MCF 10A (cell line): ENCODE measurements at places on chromosomes 6 and 20. TPM values are rescaled to one million over a fixed set of nuclear protein-coding genes. Genes with fewer than 3 reads are reported as not detected.

GRCh38 chr6:119162134-119162775 is 83.8 kb upstream of the FAM184A start:
- DNase-seq, result no peak

The BLTP3A gene
- total RNA-seq, result 18.5 and 25.4 TPM in 2 replicates

DNA sequence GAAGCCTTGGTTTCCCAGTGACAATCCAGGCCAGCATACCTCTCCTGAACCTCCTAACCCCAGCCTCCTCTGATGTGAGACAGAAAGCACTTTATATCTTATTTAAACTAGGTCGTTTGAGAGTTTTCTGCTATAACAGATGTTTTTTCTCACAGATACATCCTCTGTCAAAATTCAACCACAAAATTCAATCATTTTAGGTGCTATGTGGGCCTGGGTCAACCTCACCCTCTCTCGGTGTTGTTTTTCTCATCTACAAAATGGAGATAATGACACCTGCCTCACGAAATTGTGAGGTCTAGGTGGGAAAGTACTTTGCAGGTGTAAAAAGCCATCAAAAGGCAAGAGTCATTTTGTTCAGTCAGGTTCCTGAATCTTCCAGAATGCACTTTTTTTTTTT is 46.2 kb upstream of the NFATC2 start:
- no peak for DNase-seq

DNA sequence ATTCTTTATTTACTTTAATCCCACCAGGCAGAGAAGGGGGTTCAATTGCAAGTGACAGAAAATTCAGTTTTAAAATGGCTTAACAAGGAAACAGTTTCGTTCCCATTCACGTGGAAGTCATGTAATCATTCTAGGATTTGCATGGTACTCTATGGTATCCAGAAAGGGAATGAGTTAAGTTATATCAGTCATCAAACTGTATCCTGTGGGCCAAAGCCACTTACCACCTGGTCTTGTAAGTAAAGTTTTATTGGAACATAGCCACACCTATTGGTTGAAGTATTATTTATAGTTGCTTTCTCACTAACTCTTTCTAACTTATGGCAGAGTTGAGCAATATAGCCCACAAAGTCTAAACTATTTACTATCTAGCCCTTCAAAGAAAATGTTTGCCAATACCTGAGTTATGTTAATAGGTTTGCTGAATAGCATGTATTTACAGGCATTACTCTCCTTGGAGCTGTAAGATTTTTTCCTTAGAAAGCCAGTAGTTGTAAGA is 10.2 kb upstream of the MMS22L start:
- DNase-seq, result no peak

The POU3F2 gene
- not detected in 2 replicates for total RNA-seq

The BPIFA1 gene
- total RNA-seq, result not detected in 2 replicates

DNA sequence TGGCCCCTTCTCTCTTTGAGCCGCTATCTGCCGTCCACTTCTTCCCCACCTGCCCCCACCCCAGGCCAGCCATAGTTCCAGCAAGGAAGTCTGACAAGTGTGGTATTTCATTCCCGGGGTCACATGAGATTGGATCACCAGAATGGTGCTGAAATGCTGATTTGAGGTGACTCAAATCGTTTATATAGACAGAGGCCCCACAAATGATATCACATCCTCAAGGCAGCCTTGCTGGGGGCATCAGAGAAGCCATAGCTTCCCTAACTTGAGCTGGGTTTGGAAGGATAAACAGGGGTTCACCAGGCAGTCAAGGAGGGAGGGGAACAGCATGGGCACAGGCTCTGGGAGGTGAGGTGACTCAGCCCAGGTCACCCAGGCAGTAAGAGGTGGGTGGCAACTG is 9.9 kb downstream of the SDCBP2 start:
- no peak for DNase-seq

The RAD21L1 gene
- total RNA-seq, result not detected in 2 replicates

DNA sequence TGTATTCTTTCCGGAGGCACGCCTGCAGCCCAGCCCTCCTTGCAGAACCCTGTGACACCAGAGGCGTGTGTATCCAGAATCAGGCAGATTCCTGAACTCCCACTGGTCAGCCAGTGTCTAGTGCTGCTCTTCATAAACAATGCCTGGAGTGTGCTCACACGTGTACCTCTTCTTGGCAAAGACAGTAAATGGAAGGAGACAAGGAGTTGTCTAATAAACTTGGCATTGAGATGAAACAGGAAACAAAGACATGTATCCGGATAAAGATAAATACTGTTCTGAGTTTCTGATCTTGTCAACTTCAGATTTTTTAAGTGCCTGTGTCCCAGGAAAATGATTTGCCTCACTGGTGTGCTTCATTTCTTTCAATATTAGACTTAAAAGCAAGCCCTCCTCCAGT is 1.7 kb downstream of the RPS6KA2 start:
- DNase-seq, result peak; percentile 83

The RGS19 gene
- 8.2 and 8.8 TPM in 2 replicates for total RNA-seq

GRCh38 chr20:33664085-33664761 is 2.1 kb downstream of the C20orf144 start:
- DNase-seq, result no peak

The IMPG1 gene
- not detected in 2 replicates for total RNA-seq

DNA sequence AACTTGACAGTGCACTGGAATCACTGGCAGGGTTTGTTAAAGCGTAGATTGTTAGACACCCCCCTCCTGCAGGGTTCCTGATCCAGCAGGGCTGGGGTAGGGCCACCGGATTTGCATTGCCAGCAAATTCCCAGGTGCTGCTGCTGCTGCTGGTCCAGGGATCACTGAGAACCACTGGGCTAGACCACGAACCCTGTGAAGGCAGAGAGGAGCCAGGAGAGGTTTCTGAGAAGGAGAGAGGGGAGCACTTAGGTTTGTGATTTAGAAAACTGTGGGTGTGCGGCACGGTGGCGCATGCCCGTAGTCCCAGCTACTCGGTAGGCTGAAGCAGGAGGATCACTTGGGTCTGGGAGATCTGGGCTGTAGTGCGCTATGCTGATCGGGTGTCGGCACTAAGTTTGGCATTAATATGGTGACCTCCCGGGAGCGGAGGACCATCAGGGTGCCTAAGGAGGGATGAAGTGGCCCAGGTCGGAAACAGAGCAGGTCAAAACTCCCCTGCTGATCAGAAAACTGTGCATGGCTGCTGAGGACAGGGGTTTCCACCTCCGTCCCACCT is 53.6 kb upstream of the FAM83D start:
- DNase-seq, result no peak

GRCh38 chr6:50543666-50544065 is 169.7 kb upstream of the TFAP2D start:
- no peak for DNase-seq

GRCh38 chr6:55282115-55282514 is 45.2 kb upstream of the GFRAL start:
- DNase-seq, result no peak

The GTSF1L gene
- not detected in 2 replicates for total RNA-seq

DNA sequence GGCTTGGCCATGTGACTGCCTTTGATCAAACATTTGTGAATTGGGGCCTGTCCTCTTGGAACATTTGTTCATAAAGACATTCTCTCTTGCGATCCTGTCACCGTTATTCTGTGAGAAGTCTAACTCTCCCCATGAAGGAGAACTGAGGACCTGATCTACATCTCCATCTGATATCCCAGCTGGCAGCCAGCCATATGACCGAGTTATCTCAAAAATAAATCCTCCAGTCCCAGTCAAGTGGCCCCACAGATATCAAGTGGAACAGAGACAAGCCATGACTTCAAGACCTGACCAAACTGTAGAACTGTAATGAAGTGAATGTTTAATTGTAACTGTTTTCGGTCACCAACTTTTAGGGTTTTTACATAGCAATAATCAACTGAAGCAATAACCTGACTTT is 25.7 kb downstream of the SNX3 start:
- DNase-seq, result no peak

DNA sequence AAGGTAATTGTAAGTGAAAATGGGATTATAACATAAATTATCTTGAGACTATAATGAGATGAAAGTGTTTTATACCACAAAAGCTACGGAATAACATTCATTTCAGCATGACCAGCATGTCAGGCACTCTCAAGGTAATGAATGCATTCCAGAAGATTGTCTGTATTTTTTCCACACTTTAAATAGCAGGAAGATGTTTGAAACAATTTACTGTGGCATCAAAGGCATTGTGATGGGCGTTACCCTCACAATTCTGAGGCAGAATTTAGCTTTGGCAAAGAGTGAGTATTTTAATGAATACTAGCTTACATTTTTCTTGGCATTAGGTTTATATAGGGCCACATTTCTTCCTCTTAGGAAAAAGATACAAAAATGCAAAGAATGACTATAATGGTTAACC is 627.2 kb downstream of the BCKDHB start:
- no peak for DNase-seq

DNA sequence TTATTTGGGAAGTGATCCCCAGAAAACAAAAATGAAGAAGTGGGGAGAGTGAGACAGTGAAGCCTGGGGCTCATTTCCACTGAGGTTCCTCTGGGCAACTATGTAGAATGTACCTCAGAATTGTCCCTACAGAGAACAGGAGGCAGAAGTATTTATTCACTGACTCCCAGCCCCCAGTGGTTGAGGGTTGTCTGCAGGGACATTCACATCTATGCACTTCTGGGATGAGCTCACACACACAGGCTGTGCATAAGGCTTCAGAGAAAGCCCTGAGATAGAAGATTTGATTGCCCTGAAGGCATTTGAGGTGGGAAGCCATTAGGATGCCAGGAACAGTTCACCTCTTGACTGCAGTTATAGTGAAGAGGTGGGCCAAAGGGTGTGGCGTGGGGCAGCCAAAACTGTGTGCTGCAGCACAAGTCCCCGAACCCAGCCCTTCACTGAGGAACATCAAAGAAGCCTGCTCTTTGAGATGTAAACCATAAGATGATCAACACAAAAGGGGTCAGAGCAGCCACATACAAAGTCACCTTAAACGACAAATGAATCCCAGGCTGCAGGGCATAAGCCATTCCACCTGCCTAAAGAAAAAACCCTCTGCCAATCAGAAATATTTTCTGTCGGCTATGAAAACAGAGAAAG is 853.8 kb upstream of the FLRT3 start:
- DNase-seq, result no peak

DNA sequence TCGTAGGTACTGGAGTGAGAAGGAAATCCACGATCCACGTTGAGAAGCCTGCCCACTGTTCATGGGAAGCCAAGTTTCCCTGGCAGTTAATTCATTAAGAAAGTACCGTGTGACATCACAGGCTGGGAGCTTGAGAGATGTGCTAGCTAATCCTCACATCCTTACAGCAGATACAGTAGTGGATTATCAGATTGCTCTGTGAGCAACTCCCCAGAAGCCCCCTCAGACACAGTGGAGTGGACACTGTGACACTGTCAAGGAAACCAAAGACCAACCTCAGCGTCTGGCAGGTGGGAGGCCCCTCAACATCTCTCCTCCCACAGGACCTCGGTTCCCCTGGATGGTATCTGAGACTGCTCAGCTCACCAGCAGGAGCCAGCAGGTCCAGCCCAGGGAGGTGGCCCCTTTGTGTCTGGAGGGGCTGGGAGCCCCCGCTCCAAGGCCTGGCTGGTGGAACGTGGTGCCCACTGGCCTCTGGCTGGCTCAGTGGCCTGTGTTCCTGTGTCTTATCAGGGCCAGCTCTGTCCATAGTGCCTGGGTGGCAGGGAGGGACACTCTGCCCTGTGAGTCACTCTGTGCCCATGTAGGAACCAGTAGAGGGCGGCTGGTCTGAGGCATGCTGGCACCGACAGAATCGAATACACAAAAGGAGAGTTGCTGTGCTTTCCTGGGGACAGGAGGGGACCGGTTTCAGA is 7.2 kb downstream of the PYGB start:
- peak; percentile 68 for DNase-seq

DNA sequence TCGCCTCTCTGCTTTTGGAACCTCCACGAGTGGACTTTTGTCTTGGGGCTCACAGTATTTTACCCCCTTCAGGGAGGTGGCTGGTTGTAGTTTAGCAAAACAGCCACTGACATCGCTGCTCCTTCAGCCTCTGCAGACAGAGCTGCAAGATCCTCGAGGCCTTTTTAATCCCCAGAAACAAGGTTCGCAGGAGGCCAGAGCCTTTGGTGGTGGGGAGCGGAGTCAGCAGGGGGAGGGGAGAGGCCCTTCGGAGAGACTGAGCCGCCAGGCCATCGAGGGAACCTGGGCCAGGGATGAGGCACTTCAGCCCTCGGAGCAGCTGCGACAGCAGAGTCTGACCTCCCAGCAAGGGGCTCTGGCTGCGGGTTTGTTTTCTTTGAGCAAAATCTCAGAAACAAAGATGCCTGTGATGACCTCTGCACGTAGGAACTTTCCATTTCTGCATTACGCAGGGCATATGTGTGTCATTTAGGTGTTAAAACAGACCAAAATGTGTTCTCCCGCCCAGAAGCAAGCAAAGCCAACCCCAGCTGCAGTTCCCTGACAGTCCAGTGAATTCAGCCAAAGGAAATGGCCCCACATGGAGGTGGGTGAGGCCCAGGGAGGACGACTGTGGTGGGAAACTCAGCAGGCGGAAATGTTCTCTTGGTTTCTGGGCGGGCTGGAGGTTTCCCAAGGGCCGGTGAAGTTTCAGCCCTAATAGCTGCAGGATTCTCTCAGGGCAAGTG is 171.2 kb upstream of the SULF2 start:
- DNase-seq, result no peak

DNA sequence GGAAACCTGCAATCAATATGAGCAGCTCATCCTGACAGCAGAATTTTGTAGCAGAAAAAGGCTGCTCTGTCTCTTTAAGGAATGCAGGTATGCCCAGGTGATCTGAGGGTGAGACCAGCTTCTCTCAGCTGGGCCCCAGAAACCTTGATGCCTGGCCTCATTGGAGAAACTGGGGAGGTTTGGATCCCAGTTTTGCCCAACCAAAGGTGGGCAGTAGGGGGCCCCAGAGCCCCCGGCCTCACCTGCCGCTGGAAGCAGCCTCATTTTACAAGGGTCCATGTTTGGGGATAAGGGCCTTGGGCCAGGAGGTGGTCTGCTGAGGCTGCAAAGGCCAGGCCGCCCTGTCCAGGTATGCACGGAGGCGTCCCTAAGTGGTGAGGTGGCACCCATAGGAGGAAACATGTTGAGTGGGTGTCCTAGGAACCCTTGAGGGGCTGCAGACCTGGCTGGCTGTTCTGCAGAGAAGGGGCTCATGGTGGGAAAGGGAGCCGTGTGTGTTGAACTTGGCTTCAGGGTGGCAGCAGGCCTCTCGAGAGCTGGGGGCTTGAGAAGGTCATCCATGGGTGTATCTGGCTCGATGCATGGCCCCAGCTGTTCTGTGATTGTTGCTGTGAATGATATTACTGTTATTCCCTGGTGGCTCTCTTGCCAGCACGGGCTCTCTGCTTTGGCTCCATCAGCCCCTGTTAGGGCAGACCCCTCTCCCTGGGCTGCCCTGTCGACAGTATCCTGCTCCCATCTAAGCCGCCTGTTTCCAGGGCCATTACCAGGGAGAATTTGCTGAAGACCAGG is 208.4 kb downstream of the CDH4 start:
- no peak for DNase-seq

The MUCL3 gene
- not detected in 2 replicates for total RNA-seq

The GPSM3 gene
- total RNA-seq, result 0.71 and 0.84 TPM in 2 replicates

The IL20RA gene
- 0.23 and 0.37 TPM in 2 replicates for total RNA-seq

The PACRG gene
- not detected in 2 replicates for total RNA-seq

The CCDC170 gene
- not detected in 2 replicates for total RNA-seq

The ENPP3 gene
- total RNA-seq, result not detected in 2 replicates

- peak; percentile 74 for DNase-seq
Observed at GRCh38 chr20:14879020-14879697, 541.7 kb upstream of the FLRT3 start.
